ENCODE measurements at places on chromosomes 11 and 22.
A peak's percentile ranks its signal among the peaks of the same experiment; 100 is the strongest.

DNA sequence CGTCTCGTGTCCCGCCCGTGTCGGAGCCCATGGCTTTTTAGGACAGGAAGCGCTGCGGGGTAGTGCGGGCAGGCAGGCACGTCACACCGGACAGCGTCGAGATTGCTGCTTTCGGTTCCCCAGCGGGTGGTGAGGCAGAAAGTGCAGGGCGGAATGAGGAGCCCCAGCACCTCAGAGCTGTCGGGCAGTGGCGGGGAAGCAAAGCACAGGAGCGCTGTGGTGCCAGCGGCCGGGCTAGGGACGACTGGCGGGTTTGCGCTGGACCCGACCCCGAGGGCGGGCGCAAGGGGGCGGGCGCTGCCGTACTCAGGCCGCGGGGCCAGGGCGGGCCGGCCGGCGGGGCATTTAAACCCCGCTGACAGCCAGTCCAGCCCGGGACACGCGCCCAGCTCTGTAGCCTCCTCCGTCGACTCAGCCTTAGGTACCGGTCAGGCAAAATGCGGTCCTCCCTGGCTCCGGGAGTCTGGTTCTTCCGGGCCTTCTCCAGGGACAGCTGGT lies at the start of gene SLC37A2:
Gene SLC37A2, plus strand, starts transcription at position 375 of the 498 bp plus-strand sequence. Its CDS starts 63 bp downstream, at position 438.
- DNase-seq = peak; percentile 50

GRCh38 chr11:12721816-12722604 lies 47.8 kb downstream of the TEAD1 start:
- DNase-seq = no peak

- no peak for DNase-seq
Measured at GRCh38 chr11:72327606-72328005, 83.6 kb upstream of the PHOX2A start.

DNA sequence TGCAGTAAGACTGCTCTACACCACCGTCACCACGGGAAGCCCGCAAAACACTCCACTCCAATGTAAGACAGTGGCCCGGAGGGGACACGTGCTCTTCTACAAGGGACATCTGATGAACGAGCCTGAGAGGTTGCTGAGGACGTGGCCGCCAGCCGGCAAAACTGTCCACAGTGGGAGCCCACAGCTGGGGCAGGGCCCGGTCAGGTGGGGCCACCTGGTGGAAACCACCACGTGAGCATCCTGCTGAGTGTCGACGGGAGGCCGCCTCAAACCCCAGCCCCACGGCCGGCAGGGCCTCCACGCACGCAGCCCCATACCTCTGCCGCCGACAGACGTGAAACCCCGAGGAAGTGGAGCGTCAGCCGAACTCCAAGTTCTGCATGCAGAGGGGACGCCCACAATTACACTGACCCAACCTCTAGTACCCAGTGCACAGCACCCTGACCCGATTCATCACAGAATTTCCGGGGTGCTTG lies 42.6 kb downstream of the BRD1 start:
- DNase-seq = no peak

DNA sequence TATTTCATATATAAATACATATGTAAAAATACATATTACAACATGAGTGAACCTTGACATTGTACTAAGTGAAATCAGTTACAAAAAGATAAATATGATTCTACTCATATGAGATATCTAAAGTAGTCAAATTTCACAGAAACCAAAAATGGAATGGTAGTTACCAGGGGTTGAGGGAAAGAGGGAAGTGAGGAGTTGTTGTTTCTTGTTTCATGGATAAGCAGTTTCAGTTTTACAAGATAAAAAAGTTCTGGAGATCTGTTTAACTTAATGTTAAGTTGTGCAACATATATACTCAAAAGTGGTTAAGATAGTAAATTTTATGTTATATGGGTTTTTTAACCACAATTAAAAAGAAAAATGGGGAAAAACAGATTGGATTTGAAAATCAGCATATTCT lies 107.7 kb downstream of the ELP4 start:
- no peak for DNase-seq

- no peak for DNase-seq
Measured at GRCh38 chr11:87970762-87971161, 204.5 kb downstream of the RAB38 start.
